Uterus (tissue), 4 donors: ENCODE measurements at places on chromosomes 3 and 15. TPM values are rescaled to one million over a fixed set of nuclear protein-coding genes. Genes with fewer than 3 reads are reported as not detected.

CCR9 gene
- not detected for total RNA-seq

GOLGA8G gene
- not detected for total RNA-seq

CAMP gene
- not detected for total RNA-seq

DNA sequence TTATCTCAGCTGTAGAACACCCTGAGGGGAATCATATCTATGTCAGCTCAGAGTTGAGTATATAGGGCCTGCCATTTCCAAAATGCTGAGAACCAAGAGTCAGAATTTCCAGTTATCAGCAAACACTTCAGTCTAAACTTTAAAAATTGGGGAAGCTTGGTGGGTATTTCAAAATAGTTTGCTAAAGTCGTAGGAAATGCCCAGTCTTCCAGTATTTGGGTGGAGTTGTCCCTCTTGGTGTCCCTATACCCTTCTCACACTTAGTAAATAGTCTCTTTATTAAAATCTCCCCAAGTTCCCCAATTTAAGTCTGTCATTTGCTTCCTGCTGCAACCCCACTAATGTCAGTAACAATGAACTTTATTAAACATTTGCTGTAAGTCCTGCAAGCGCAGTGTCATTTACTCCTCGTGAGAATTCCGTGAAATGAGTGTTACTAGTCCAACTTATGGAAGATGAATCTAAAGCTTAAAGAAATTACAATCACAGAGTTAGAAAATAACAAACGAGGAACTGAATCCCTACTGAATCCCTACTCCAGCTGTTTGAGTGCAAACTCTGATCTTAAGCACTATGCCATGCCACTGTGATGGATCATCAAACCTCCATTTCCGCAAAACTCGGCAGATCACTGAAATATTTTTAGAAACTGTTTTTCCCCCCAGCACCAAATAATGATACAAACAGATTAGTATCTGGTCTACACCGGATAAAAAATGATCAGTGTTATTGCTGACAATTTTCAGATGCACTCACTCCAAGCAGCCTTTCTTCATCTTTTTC lies 341.7 kb upstream of the PROK2 start:
- no peak overlapping the region for H3K27ac ChIP-seq
- no peaks in the 10 kb centered on the region for H3K36me3 ChIP-seq
- H3K4me1 ChIP-seq = peaks cover 3% of the 10 kb centered on the region

DNA sequence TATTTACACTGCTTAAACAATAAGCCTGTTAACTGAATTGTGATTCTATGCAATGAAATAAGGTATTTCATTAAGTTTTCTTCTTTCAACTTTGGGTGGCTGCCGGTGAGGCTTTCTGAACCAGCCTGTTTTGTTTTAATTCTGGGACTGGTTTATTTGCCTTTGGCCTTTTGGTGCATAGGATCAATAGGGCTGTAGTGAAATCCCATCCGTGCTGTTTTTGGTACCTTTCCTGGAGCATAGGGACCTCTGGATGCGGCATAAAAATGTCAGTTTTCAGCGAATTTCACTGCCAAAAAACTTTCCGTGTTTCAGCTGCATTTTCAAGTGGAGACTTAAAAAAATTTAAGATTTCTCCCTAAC lies 514 bp downstream of the PLS1 start:
- H3K4me1 ChIP-seq = no peaks in the 10 kb centered on the region
- no peaks in the 10 kb centered on the region for H3K27me3 ChIP-seq
- H3K4me3 ChIP-seq = peak overlapping the region; percentile 61
- no peak overlapping the region for H3K27ac ChIP-seq
- no peak for DNase-seq

DNA sequence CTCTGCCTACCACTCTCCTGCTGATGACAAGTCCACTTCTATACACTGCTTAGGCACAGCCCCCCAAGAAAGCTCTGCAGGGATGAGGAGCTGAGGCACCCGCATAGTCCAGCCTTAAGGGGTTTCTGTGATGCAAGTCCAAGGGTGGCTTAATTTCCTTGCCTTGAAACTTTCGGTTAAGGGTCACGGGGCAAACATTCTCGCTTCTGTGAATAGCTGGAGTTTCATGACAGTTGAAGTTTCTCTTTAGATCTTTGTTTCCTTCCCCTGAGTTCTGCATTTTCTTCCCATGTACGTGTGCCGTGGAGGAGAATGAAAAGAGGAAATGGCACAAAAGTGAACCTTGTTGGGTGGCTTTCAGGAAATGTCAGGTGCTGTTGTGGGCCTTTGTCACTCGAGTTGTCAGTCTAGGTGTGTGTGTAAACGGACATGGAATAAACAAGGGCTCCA lies 7.0 kb downstream of the GPR160 start:
- no peaks in the 10 kb centered on the region for H3K36me3 ChIP-seq
- DNase-seq = no peak
- H3K4me3 ChIP-seq = no peak overlapping the region
- no peak overlapping the region for H3K27ac ChIP-seq

- H3K27ac ChIP-seq = no peak overlapping the region
- no peak for DNase-seq
- H3K27me3 ChIP-seq = no peaks in the 10 kb centered on the region
- no peak overlapping the region for H3K4me3 ChIP-seq
Observed at GRCh38 chr3:132189601-132190000, 127.6 kb upstream of the ACP3 start.

DNA sequence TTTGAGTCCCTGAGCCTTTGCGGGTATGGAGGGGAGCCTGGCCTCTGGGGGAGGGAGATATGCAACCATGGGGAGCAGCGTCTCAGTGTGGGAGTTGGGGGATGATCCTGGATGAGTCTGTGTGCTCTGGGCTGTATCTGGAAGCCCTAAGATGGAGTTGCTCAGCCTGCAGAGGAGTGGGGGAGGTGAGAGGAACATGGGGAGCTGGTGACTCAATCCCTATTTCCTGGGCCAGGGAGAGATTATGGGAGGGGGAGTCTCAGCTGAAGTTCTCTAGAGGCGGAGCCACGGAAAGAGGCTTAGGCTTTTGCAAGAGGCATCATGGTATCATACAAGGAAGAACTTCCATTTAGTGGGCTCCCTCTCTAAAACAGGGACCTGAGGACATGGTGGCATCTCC lies 59.5 kb upstream of the TMEM115 start:
- DNase-seq = no peak
- no peak overlapping the region for H3K4me3 ChIP-seq
- no peaks in the 10 kb centered on the region for H3K36me3 ChIP-seq
- H3K27me3 ChIP-seq = no peaks in the 10 kb centered on the region
- H3K4me1 ChIP-seq = no peaks in the 10 kb centered on the region
- H3K27ac ChIP-seq = no peak overlapping the region

GRCh38 chr3:188421151-188421821 lies 267.3 kb downstream of the LPP start:
- no peak for DNase-seq
- no peaks in the 10 kb centered on the region for H3K36me3 ChIP-seq
- H3K27ac ChIP-seq = peak overlapping the region; percentile 25
- no peaks in the 10 kb centered on the region for H3K27me3 ChIP-seq
- no peak overlapping the region for H3K4me3 ChIP-seq
